ENCODE measurements at places on chromosomes 6 and 20. TPM values are rescaled to one million over a fixed set of nuclear protein-coding genes. Genes with fewer than 3 reads are reported as not detected.

GRCh38 chr6:138523347-138524210, 24.3 kb upstream of the NHSL1 start:
- H3K4me3 ChIP-seq = no peak overlapping the region
- no peaks in the 10 kb centered on the region for H3K4me1 ChIP-seq
- H3K27me3 ChIP-seq = no peaks in the 10 kb centered on the region
- no peak overlapping the region for H3K27ac ChIP-seq

Gene KCNB1
- 0.09 TPM for total RNA-seq

GRCh38 chr6:15246666-15247499, 1.0 kb downstream of the JARID2 start:
- DNase-seq = peak; percentile 47
- H3K27me3 ChIP-seq = peaks cover 4% of the 10 kb centered on the region
- H3K36me3 ChIP-seq = no peaks in the 10 kb centered on the region
- H3K27ac ChIP-seq = peak overlapping the region; percentile 96
- peak overlapping the region; percentile 90 for H3K4me3 ChIP-seq

- DNase-seq = no peak
- peaks cover 4% of the 10 kb centered on the region for H3K4me1 ChIP-seq
Measured at GRCh38 chr20:43843096-43843964, 71.3 kb upstream of the TOX2 start.

Gene CGA
- 1.5 TPM for total RNA-seq

Measured in thymus (tissue), 14 donors.